DMS79 (cell line): ENCODE measurements at places on chromosomes 2 and 18.

GRCh38 chr2:57894381-57894780, 152.2 kb upstream of the VRK2 start:
- DNase-seq: no peak

DNA sequence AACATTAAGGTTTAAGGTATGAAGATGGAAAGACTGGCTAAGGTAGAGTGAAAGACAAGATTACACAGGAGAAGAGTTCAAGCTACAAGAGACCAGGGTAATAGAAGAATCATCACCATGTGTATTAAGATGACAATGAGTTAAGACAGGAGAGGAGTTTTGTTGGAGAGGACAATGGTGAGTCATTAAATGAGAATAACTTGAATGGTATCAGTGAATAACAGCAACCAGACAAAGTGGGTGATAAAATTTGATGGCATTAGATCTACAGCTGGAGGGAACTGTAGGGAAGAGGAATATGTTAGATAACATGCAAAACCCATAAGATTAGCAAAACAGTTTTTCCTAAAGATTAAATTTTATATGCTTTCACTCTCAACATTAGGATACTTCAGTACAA, 18.8 kb upstream of the ENOSF1 start:
- DNase-seq: no peak

GRCh38 chr18:370751-371608, 103.1 kb upstream of the THOC1 start:
- DNase-seq: no peak

DNA sequence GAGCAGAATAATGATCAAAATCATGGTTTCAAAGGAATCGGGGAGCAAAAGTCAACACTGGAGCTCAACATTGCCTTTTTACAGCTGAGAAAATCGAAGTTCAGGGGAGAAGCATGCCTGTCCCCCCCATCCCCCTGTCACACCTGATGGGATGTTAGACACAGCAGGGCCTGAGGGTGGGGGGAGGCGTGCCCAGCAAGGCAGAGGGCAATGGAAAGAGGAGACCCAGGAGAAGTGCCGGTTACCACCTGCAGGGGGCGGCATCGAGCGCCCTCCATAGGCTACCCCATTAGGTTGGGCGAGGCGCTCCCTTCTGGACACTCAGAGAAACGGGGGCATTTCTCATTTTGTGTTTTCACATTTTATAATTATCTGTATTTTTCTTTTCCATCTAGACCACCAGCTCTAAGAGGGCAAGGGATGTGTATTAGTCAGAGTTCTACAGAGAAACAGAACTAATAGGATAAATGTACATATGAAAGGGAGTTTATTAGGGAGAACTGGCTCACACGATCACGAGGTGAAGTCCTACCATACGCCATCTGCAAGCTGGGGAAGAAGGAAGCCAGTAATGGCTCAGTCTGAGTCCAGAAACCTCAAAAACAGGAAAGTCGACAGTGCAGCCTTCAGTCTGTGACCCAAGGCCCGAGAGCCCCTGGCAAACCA, 271.3 kb downstream of the LRATD1 start:
- DNase-seq: no peak

GRCh38 chr18:14945286-14945685, 197.3 kb downstream of the ANKRD30B start:
- DNase-seq: no peak

DNA sequence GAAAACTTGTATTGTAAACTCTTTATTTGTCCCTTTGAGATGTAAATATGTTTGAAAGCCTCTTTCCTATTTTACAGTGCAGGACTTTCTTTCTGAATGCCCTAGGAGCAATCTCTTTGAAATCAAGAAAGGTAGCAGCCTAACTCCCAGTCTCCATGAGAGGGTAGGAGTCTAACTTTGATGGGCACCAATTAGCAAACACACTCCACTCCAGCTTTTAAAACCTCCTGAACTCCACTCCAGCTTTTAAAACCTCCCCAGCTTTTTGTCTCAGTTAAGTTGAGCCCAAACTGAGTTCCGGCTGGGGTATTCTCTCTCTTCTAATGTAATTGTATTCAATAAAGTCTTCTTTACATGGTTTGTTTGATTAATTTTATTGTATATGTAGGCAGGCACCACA, 493.7 kb upstream of the CDH7 start:
- DNase-seq: no peak

DNA sequence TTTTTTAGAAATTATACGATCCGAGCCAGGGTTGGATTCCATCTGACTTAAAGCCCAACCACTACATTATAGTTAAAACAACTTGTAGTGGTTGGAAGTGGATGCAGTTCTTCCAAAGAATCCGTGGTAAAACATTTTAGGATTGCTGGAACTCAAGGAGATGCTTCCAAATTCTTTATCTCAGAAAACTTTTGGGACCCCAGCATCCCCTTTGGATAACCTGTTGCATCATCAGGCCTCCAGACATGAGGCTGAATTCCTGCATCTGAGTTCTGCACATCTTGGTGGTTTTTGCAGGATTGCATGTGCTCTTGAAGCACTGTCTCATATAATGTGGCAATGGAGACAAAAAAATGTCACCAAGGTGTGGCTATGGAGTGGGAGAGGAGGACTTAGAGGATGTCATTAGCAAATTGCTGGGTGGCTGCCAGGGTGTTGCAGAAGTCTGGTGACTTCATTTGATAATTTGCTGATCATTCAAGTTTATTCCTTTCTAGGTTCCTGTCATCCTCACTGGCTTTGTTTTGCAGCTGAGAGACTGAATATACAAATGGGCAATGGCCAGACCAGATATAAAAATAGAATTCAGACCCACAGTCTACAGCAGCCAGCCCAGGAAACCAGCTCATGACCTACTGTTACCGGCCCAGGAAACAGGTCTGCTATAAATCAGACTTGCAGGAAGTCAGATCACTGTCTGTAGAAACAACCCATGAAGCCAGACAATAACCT, 207.7 kb downstream of the BCL2 start:
- no peak for DNase-seq

GRCh38 chr2:101823347-101823791, 125.9 kb downstream of the MAP4K4 start:
- no peak for DNase-seq

- DNase-seq: no peak
These were observed 134.4 kb downstream of the FIGN start for GRCh38 chr2:163601377-163601776.

DNA sequence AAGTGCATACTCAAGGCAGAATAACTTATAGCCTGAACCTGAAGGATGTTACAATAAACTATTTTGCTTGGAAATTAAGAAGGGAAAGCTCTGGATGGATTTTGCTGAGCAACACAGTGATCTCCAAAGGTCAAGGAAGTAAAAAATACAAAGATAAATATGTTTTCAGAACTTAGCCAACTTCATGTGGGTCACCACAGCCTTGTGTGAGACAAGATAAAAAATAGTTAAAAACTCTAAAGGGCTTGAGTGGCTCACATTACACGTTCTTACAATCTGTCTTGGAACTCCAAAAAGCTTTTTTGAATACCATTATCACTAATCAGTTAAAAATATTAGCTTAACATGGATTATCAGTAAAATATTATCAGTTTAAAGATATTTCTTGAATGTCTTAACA, 28.9 kb upstream of the MTX2 start:
- DNase-seq: no peak

DNA sequence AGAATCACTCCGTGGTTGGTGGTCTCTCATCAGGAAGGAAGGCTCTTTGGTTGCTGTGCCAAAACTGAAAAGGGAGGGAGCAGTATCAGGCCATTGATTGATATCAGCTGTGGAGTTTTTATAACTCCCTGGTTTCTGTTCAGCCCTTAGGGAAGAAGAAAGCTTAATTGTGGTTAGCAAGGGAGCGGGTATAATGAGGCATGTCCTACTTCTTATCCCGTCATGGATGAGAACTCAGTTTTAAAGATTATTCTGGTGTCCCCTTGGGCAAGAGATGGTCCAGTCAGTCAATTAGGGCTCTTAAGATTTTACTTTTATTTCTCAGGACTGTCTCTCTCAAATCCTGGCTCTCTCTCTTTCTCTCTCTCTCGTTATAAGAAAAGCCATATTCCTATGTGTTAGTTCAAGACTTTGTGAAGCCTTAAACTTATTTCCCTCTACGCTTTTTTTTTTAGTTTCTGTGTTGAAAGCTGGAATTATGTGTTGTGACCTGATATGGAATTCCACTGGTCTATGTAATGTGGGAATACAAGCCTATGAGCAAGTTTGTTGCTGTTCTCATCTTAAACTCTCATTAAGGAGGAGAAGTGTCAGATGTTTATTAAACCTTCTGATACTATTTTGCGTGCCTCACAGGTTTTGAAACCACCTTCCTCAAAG, 514.0 kb upstream of the CDH2 start:
- DNase-seq: no peak

DNA sequence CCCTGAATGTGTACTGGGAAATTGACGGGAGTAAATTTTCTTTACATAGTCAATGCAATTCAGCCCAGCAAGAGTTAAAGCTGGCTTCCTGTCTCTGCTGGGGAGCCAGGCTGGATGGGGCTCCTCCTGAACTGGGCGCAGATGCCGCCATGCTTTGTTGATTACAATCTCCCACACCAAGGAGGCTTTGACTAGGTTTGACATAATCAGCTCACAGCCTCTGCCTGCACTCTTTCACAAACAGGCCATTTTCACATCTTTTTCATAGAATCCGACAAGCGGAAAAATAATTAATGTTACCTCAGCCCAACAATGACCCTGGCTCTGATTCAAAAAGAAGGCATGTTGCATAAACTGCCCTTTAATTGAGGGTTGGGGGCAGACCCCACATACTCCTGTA, 54.3 kb downstream of the FOXI3 start:
- DNase-seq: no peak

DNA sequence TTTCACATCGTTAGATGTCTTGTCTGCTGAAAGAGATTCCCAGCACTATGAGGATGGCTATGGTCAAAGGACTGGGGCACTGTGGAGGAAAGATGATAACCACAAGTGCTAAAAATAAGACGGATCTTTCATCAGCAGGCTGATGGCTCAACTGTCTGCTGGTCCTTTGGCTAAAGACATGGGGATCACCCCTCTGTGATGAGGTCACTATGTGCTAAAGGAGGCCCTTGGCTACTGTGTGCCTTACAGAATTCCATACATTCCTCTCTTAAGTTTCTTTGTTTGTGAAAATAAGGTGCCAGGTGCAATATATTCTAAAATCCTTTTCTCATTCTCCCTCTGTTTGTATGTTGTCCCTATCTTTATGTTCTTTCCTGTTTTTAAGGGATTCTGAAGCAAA, 39.7 kb upstream of the LYPD6 start:
- DNase-seq: no peak

GRCh38 chr2:218020281-218020680, 17.5 kb upstream of the TNS1 start:
- no peak for DNase-seq

- DNase-seq: no peak
These were observed 120.9 kb downstream of the MMADHC start for GRCh38 chr2:149466635-149467034.

DNA sequence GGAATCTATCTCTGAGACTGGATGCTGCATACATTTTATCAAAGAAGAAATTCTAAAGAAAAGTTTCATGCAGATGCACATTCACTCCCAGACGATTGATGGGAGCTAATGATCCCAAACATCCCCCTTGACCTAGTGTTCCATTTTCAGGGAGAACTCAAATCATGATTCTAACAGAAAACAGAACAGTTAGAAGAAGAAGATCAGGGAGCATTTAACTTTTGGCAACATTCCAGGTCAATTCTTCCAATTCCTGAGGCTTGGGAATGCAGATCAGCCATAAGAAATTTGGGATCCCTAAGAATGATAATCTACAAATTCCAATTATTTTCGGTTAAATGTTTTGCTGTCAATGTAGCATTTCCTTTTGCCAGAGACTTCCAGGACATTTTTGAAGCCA, 96.6 kb downstream of the CPO start:
- DNase-seq: no peak

GRCh38 chr2:186569897-186570296, 20.0 kb upstream of the ITGAV start:
- DNase-seq: no peak

- no peak for DNase-seq
These were observed 39.4 kb downstream of the LIPG start for GRCh38 chr18:49601211-49601610.

DNA sequence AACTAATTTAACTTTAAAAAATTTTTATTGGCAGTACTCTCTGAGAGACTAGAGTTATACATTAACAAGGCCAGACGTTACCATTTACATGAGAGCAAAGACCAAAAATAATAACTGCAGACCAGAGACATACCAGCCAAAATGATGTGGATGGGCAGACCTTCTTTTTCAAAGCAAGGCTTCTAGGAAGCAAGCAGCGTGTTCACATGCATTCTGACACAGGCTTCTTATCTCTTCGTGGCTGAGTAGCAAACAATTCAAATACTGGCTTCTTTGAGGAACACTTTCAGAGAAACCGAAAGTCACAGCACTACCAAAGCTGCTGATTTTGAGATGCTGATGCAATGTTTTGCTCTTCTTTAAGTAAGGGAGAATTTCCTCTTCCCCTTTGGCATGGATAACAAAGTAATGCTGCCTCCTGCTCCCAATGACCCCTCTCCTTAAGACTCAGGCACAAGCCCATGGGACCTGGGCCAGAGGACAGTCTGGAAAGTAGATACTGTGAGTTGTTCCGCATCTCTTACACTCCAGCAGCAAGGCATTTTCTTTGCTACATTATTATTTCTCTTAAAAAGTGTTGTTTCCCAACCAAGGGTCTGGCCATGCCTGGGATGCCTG, 181.9 kb downstream of the MREG start:
- DNase-seq: no peak

DNA sequence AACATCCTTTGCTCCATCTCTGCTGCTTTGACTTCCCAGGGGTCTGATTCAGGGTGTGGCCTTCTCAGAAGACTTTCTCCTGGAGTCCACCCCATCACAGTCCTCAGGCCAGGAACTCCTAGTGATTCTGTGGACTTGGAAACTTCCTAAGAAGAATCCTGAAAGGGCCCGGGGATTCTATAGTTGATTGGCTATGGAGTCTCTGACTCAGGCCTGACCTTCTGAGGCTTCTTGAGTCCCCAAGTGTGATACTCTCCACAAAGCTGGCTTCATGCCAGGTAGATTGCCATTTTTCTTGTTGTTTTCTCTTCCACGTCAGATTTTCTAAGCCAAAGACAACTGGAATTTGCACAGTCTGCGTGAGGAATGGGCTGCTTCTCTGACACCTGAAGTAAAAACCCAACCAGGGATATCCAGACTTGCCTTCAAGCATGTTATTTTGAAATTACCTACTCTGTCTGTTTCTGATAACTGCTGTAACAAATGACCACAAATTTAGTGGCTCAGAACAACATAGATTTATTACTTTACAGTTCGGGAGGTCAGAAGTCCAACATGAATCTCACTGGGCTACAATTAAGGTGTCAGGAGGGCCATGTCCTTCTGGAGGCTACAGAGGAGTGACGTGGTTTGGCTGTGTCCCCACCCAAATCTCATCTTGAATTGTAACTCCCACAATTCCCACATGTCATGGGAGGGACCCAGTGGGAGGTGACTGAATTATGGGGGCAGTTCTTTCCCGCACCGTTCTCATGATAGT, 69.3 kb downstream of the ALPK2 start:
- DNase-seq: no peak

- DNase-seq: no peak
These were observed 103.1 kb upstream of the ARHGAP28 start for GRCh38 chr18:6626457-6626856.
